PC-3 (cell line): ENCODE measurements at places on chromosomes 5 and 9. TPM values are rescaled to one million over a fixed set of nuclear protein-coding genes. Genes with fewer than 3 reads are reported as not detected.

Gene SNCAIP
- not detected in 2 replicates for total RNA-seq

DNA sequence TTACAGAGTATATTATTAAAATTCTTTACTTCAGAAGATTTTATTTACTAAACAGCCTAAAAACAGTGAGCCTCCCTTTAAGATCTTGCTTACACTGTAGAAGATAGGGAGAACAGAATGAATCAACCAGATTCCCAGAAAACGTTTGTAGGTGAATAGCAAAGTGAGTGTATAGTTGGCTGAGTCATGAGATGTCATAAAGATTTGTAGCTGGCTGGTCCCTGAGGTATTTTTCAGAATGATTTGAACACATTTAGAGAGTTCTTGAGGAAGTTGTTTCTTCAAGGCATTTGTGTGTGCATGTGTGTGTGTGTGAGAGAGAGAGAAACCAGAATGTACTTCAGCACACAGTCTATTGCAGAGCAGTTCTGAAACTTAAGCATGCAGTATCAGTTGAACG lies 159.4 kb upstream of the PRR16 start:
- peak; percentile 71 for DNase-seq

Gene ACSL6
- 0.15 and 0.35 TPM in 2 replicates for total RNA-seq

DNA sequence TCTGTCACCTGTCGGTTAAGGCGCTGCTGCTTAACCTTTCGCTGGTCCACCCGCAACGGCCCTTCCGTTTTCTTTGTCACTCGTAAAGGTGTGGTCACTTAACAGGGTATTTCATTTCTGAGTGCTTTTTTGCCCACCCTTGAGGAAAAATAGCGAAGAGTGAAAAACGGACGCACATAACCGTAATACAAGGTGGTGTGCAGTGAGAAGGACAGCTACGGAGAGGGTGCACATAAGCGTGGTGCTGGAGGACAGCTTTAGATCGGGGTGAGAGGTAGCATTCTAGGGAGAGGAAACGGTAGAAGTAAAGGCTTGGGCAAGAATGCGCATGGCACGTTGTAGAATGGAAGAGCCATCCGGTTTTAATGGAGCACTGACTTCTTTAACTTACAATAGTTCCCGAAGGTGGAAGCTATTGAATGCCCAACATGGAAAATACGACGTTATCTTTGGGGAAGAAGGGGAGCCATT lies 761 bp downstream of the CCT5 start:
- peak; percentile 55 for DNase-seq

DNA sequence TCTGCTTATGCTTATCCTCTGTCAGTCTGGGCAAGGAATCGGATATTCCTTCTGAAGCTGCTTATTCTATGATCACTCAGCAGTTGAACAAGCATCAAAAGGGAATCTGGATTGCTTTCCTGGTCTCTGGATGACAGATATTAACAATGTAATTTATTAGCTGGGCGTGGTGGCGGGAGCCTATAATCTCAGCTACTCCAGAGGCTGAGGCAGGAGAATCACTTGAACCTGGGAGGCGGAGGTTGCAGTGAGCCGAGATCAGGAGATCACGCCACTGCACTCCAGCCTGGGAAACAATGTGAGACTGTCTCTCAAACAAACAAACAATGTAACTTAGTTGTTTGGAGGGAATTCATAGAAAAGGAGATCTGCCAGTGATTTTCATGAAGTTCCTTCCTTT lies 45.4 kb downstream of the DMRT1 start:
- DNase-seq: no peak

Gene ARID3C
- 0.23 TPM in 1 of 2 replicates, not detected in the other for total RNA-seq

- peak; percentile 63 for DNase-seq
These were observed 63.7 kb downstream of the GLIS3 start for GRCh38 chr9:4235871-4236804.

DNA sequence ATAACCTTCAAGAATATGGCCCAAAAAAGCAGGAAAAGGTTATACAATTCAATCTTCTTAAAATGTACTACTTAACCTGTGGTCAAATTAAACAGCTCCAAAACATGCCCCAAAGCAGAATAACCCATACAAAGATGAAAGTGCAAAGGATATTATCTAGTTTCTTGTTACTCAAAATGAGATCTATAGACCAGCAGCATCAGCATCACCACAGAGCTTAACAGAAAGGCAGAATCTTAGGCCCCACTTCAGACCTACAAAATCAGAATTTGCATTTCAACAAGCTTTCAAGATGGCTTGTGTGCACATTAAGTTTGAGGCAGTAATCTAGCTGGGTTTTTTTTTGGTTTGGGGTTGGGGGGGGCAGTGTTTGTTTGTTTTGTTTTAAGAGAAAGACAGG lies 54.0 kb downstream of the SCAI start:
- DNase-seq: no peak

Gene ZFP2
- total RNA-seq: 0.07 TPM in 1 of 2 replicates, not detected in the other

- peak; percentile 78 for DNase-seq
These were observed 1.7 kb upstream of the POMT1 start for GRCh38 chr9:131500939-131501541.

Gene HAVCR1
- total RNA-seq: not detected in 2 replicates
